ENCODE measurements at places on chromosomes 2 and 18. TPM values are rescaled to one million over a fixed set of nuclear protein-coding genes. Genes with fewer than 3 reads are reported as not detected.

Gene LIMS4
- 3.0 TPM for total RNA-seq

Gene FOXI3
- not detected for total RNA-seq

Gene ASAP2
- 24.0 TPM for total RNA-seq

Gene AQP12A
- total RNA-seq, result not detected

Gene ZNF396
- 2.5 TPM for total RNA-seq

Gene NT5DC4
- not detected for total RNA-seq

Gene APOB
- total RNA-seq, result 4.4 TPM

Gene TGFA
- total RNA-seq, result 0.84 TPM

DNA sequence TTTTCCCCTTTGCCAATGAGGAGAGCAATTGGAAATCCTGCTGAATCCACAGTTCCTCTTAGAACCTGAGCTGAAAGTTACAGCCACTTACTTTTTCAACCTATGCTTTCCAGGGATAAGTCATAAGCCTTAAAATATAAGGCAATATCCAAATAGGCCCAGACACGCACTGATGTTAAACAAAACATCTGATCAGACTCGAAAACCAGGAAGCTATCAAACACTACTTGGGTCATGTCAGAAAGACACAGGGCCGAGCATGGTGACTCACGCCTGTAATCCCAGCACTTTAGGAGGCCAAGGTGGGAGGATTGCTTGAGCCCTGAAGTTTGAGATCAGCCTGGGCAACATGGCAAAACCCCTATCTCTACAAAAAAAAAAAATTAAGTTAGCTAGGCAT lies 192.1 kb downstream of the SP3 start:
- DNase-seq, result no peak

DNA sequence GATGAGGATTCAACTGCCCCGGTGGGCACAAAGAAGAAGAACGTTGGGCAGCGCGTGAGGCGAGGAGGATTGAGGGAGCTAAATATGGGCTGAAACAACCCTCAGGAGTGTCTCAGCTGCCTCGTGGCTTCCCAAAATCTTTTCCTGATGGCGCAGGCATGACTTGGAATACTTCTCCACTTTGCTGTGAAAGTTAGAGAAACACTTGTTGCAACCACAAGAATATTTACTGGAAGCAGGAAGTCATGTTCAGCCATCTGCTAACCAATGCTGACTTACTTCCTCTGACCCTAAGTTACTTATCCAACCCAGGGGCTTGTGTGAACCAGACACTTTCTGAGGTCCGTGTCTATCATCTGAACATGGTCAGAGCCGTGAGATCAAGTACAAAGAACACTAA lies 148.8 kb downstream of the ARL4C start:
- DNase-seq, result no peak

GRCh38 chr2:77372636-77373035 lies 149.5 kb downstream of the LRRTM4 start:
- DNase-seq, result no peak

- no peak for DNase-seq
Measured at GRCh38 chr2:105882341-105882740, 137.6 kb downstream of the NCK2 start.

DNA sequence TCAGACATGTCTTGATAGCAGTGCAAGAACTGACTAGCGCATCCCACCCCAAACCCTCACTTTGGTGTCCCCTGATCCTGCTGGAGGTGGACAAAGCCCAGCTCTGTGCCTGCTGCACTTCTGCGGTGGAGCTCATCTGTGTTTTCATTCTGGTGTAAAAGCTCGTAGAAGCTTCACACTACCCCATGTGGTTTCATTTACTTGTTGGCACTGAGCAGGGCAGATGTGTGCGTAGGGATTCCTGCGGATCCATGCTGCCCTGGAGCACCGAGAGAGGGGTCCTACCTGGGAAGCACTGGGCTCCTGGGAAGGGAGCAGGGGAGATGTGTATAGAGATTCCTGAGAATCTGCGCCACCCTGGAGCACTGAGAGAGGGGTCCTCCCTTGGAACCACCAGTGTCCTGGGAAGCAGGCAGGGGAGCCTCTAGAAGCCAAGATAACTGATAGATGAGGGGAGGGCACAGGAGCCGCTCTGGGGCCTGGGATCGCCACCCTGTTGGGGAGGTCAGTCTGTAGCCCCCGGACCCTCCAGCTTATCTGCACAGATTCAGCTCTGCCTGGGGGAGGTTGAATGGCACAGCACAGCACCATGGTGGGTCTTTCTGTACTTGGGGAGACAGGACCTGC lies 106.9 kb upstream of the OTOS start:
- DNase-seq, result peak; percentile 64

GRCh38 chr18:62867534-62867933 lies 152.2 kb downstream of the PHLPP1 start:
- no peak for DNase-seq

DNA sequence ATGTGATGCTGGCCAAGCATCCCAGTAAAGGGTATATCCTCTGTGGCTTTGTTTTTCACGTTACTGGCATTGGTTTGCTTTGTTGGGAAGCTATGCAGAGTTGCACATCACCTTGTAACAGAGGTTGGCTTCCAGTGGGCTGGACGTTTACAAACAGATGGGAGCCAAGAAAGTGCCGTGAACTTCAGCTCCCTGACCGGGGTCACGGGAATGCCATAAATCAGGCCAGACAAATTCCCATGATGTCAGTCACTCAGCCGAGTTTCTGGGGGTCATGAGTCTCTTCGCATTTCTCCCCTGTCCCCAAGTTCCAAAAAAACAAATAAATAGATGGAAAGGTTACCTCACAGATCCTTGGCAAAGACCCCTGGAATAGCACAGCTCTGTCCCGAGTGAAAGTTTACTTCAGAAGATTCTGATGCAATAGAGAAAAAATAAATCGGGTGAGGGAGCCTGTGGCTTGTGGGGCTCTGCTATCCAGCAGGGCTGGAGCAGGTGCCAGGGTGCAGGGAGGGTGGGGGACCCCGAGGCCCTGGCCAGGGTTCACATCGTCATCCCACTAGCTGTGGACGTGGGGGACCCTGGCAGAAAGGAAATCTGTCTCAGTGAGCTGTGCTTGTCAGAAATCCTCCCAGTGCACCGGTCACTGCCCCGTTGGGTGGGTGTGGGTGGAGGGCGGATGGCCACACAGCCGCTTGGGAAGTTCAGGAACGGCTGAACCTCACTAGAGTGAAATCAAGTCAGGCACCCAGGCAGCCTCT lies 27.8 kb downstream of the TWIST2 start:
- DNase-seq, result no peak

DNA sequence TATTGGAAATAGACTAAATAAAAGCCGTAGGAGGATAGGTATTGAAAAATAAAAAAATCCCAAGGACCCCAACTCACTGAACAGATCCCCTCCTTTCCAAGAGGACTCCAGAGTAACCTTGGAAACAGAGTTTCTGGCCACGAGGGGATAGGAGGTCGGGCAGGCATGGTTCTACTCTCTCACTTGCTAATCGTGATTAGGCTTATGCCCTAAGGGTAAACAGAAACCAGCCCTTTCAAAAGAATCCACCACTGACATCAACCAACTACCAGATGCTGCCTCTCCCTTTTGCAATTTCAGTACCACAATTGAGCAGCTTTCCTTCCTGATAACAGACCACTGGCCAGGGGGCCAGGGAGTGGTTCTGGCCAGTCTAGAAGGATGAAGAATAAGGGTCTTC lies 477.8 kb downstream of the EIPR1 start:
- DNase-seq, result peak; percentile 74

- no peak for DNase-seq
Measured at GRCh38 chr2:149527998-149528755, 59.4 kb downstream of the MMADHC start.

GRCh38 chr18:36856815-36857214 lies 27.9 kb downstream of the KIAA1328 start:
- DNase-seq, result no peak

DNA sequence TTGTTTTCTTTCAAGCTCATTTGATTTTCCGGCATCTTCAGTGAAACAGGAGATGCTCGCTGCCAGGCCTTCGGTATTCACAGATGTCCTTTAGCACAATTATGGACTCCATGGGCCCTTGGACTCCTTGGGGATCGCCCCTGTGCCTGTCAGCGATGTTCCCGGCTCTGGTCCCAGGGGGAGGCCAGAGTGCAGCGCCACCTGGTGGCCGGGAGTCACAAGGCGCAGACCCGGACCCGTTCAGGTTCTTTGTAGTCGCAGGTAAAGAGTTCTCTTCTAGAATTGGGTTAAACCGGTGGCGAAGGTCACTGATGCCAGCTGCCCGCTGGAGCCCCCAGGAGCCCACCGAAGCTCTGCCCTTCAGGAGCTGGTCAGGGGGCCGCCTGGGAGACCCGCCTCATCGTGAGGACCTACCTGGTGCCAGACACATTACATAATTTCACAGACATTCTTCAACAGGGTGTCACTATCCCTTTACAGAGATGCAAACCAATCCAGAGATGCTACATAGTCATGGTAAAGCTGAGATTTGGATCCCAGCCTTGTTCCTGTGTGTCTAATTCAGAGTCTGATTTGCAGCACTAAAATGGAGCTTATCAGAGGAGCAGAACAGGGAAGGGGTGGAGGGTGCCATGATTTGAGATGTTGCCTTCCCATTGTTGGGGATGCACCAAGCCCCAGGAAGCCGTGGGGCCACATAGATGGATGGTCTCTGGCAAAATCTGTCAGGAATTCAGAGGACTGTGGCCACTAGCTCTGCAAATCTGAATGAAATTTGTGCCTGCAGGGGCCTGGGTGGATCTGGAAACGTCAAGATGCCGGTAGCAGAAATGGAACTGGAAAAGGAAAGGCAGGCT lies 6.0 kb upstream of the INPP5D start:
- DNase-seq, result no peak

GRCh38 chr2:75155115-75155514 lies 44.2 kb downstream of the TACR1 start:
- DNase-seq, result peak; percentile 12
